ENCODE measurements at places on chromosomes 2 and 18.

GRCh38 chr2:177783835-177784744 is 288.5 kb downstream of the PDE11A start:
- no peak for DNase-seq

GRCh38 chr2:10773821-10774341 is 38.7 kb downstream of the PDIA6 start:
- DNase-seq, result no peak

DNA sequence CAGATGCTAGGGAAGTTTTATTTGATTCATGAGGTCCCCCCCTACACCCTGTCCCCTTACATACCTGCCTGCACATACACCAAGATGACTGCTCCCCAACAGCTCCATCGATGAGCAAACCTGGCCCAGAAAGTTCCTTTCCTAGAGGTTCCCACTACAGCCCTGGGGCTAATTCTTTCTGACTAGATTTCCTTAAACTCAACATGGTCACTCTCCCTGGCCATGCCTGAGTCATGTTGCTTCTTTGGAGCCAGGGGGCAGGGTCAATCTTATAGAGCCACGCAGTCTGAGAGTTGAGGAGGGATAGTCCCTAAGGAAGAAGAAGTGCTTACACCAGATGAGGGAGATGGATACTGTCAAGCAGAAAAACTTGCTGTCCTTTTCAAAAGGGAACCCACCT is 67.7 kb upstream of the GLI2 start:
- DNase-seq, result no peak

- DNase-seq, result no peak
Observed at GRCh38 chr18:24809173-24809950, 348.9 kb downstream of the HRH4 start.

GRCh38 chr2:10009271-10009810 is 34.0 kb upstream of the KLF11 start:
- no peak for DNase-seq

- no peak for DNase-seq
Observed at GRCh38 chr2:96484091-96484490, 21.1 kb downstream of the NEURL3 start.

GRCh38 chr2:3532941-3533340 is 13.6 kb upstream of the ADI1 start:
- DNase-seq, result no peak

- DNase-seq, result no peak
Observed at GRCh38 chr2:12300019-12300602, 416.6 kb upstream of the TRIB2 start.

DNA sequence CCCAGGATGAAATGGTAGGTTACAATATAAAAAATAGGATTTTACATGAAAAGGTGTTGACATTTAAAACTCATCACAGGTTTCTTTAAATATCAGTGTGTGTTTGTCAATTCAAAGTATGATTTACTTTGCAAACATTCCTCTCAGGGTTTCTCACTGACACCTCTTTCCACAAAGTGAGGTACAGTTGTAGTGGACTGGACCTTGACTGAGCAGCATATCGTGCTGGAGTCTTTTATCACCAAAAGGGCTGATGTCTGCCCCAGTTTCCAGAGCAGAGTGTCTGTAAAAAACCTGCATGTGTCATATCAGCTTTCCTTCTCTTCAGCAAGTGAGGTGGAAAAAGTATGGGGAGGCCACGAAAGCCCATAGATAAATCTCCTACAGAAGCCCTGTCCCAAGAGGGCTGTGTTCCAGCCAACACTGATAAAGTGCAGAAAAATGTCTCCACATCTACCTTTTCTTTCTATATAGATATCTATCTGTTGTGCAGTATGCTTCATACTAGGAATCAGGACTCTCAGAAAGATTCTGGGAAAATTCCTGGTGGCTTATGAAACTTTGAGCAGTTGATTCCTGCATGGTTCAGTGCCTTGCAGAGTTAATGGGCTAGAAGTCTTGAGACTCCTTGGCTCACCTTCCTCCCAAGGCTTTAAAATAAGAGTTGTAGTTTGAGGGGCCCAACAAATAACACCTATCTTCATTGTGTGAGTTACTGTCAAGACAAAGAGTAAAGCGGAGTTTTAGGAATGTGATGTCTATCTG is 6.9 kb downstream of the ACYP2 start:
- DNase-seq, result no peak

- DNase-seq, result no peak
Observed at GRCh38 chr2:100713106-100713505, 106.8 kb upstream of the NPAS2 start.

DNA sequence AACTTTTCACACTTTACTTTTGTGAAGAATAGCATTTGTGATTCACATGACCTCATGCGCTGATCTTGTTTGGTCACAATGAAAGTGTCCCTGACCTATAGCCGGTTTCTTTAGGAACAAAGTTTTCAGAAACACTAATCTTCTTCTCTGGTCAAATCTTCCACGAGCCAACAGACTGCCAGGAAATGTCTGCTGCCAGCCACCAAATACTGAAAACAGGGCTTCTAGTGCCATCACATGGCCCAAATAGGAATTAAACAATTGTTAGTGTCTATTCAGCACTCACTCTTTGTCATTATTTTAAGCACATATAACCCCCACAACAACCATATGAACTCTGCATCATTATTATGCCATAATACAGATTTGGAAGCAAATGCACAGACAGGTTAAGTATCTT is 286.5 kb upstream of the SYT4 start:
- no peak for DNase-seq

- peak; percentile 29 for DNase-seq
Observed at GRCh38 chr2:204110338-204110741, 173.8 kb downstream of the ICOS start.

GRCh38 chr2:75238670-75239330 is 39.5 kb upstream of the TACR1 start:
- DNase-seq, result no peak

GRCh38 chr18:75455249-75456198 is 28.0 kb upstream of the SMIM21 start:
- no peak for DNase-seq

GRCh38 chr18:75391279-75392225 is 36.0 kb downstream of the SMIM21 start:
- DNase-seq, result no peak

GRCh38 chr2:33313039-33313438 is 163.4 kb upstream of the RASGRP3 start:
- DNase-seq, result no peak

GRCh38 chr2:36672199-36672598 is 24.3 kb upstream of the VIT start:
- no peak for DNase-seq

DNA sequence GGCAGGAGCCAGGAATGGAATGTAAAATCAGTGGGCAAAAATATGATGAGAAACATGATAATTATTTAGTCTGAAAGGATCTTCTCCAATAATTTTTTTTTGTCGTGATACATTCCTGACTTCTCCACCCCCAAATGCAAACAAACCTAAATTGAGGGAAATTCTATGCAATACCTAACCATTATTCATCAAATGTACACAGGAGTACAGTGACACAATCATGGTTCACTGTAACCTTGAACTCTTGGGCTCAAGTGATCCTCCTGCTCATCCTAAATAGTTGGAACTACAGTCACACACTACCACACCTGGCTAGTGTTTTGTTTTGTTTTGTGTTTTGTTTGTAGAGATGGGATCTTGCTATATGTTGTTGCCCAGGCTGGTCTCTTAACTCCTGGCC is 46.5 kb downstream of the RAB10 start:
- no peak for DNase-seq

- peak; percentile 88 for DNase-seq
Observed at GRCh38 chr2:24792874-24793760, at the start of the genes CENPO and PTRHD1. Gene CENPO, plus strand, starts transcription at chr2:24793425. Its CDS starts 495 bp downstream, at chr2:24793920. Gene PTRHD1, minus strand, starts transcription at chr2:24793391. Its CDS starts 14 bp downstream, at chr2:24793377.

- DNase-seq, result no peak
Observed at GRCh38 chr2:109194620-109194937, 65.6 kb downstream of the SH3RF3 start.

DNA sequence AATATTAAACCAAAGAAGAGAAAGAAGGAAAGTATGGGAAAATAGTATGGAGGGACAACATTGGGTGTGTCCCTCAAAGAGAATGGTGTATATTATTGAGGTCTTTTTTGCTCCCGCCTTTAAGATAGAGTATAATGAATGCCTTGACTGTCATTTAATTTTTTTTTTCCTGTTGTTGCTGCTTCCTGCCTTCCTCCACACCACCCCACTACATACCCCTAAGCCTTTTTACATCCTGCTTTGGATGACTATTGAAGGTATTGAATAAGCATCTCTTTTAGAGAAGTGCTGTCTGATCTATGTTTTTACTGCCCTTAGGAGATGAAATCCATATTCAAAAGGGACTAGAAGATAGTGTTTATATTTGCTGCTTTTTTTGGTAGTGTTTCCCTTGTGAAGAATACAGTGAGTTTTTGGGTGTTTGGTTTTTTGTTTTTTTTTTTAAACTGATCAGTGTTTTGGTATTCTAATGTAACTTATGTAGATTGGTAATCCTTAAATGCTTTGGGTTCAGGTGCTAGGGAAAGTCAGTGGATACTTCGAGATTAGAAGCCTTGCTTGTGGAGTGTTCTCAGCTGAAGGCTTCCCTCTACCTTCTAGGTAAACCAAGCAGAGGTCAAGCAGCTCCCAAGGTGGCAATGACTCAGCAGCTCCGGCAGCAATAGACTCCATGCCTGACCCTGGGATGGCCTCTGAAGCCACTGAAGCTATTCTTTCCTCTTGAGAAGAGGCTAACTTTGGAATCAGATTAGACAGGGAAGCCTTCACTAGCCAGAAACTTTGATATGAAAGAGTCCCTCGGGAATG is 5.0 kb downstream of the FZD7 start:
- DNase-seq, result no peak

GRCh38 chr18:6382963-6383362 is 31.7 kb downstream of the L3MBTL4 start:
- DNase-seq, result no peak

DNA sequence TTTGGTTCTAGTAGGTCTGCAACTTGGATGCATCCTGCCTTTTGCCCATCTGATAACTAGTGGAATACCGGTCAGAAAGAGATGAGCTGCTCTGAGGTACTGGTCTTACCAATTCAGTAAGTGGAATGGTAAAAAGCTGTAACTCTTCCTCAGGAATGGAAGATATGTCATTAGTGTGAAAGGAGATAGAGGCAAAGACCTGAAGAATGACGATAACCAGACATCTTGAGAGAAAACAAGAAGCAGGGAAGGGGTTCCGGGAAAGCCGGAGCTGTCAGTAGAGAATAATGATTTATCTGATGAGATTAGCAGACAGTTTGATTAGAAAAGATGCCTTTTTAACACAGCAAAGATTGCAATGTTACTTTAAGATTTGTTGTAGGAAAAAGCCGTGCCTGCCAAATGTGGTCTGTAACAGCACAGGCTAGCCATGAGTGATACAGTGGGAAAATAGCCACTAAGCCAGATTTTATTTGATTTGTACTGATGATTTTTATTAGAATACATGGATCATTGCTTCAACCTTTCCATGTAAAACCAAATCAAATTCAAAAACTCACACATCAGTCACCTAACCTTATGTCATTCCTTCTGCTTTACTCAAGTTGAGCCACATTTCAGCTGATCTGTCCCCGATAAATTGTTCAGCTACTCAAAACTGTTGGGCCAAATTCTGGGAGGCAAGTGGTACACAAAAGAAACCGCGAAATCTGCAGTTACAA is 110.0 kb downstream of the TCF4 start:
- no peak for DNase-seq

DNA sequence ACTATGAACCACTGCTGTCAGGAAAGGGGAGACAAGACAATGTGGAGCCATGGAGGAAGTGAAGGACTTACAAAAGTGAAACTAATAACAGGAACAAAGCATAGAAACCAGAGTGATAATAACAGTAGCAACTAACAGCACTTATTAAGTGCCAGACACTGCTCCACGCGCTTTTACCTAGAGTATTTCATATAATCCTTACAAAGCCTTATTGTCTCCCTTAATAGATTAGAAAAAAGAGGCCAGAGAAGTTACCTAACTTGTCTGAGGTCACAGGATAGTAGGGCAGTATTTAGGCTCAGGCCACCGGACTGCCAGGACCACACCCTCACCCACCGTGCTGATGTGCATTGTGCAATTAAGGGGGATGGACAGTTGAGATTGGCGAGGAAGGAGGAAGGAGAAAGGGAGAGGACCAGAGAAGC is 98.6 kb upstream of the NFU1 start:
- DNase-seq, result no peak

All from stimulated activated CD4-positive, alpha-beta T cell treated with anti-CD3 and anti-CD28 coated beads, TNF-alpha, amount 100 ng/mL, for 24 hours (primary cell).